ENCODE measurements at places on chromosomes 4 and X. TPM values are rescaled to one million over a fixed set of nuclear protein-coding genes. Genes with fewer than 3 reads are reported as not detected.

ANXA10 gene
- total RNA-seq, result not detected

GAB1 gene
- 38.0 TPM for total RNA-seq

- no peak for DNase-seq
Measured at GRCh38 chr4:141229408-141230101, 8.9 kb downstream of the ZNF330 start.

DNA sequence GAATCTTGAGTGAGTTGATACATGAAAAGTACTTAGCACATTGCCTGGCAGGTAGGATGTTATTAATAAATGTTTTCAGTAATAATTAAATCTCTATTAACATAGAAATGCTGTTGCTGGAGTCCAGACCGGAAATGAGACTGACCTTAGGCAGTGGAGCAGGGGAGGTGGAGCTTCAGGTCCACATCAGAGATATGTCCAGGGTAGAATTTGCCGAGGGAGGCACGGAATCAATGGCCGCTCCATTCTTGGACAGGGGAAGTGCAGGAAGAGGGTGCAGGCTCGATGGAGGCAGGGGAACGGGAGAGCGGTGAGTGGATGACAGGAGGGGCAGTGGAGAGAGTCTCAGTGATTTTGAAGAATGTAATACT is 107.3 kb downstream of the GATB start:
- no peak for DNase-seq

GRCh38 chr4:175560604-175561003 is 251.5 kb downstream of the GPM6A start:
- no peak for DNase-seq

DNA sequence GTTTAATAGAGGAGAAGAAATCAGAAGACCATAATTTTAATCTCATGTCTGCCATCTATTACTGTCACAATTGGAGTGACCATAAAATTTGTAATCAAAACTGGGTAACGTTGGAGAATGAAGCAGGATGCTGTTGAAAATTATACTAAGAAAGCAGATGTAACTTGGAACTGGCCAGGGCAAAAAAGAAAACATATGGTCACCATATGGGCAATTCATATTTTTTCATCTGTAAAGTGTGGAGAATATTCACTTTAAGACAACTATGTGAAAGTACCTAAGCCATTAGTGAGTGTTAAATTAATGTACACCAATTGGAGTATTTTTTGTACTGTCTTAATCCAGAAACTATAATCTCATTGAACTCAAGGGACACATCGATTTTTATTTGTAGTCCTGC is 1008.0 kb downstream of the GLUD2 start:
- DNase-seq, result no peak
